IPS-NIHi11 (cell line): ENCODE measurements at places on chromosomes 7 and 10.

DNA sequence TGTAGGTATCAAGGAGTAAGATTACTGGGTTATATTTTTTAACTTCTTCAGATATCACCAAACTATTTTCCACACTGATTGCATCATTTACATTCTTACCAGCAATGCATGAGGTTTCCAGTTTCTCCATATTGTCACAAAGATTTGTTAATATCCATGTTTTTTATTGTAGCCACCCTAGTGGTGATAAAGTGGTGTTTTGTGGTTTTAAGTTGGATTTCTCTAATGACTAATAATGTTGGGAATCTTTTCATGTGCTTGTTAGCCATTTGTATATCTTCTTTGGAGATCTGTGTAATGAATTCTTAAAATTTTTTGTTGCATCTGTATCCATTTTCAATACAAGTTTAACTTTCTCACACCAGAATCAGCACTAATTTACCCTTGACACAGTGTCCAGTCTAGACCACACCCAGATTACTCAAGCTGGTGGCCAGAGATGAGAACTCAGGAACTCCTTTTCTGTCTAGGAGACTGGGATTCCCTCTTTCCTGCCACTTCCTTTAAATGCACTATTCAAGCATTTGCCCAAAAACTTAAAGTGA lies 67.0 kb upstream of the PLXDC2 start:
- DNase-seq: no peak

DNA sequence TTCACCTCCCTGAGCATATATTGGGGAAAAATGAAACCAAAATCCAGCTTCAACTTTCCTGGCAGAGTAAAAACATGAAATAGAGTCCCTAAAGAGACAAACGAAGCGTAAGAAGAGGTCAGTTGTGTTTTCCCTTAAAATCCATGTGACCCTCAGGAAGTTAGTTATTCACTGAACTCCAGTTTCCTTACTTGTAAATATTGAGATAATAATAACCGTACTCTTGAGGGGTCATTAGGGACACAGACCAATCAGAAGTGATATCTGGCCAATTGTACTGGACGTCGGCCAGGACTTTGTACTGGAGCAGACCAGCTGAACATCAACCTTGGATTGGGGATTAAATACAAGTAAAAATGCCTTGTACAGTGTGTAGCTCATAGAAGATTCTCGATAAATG lies 167.0 kb downstream of the GATA3 start:
- no peak for DNase-seq

GRCh38 chr10:93594518-93594917 lies 6.5 kb downstream of the RBP4 start:
- no peak for DNase-seq

DNA sequence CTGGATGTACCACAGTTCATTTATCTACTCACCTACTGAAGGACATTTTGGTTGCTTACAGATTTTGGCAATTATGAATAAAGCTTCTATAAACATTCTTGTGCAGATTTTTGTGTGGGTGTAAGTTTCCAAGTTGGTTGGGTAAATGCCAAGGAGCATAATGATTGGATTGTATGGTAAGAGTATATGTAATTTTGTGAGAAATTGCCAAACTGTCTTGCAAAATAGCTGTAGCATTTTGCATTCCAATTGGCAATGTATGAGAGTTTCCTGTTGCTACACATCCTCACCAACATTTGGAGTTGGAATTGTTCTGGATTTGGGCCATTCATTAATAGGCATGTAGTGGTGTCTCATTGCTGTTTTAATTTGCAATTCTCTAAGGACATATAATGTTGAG lies 33.9 kb upstream of the HYAL4 start:
- DNase-seq: no peak

GRCh38 chr10:126013489-126014281 lies 117.3 kb downstream of the FANK1 start:
- peak; percentile 49 for DNase-seq

- DNase-seq: no peak
These were observed 35.8 kb downstream of the ELFN1 start for GRCh38 chr7:1705856-1706255.

DNA sequence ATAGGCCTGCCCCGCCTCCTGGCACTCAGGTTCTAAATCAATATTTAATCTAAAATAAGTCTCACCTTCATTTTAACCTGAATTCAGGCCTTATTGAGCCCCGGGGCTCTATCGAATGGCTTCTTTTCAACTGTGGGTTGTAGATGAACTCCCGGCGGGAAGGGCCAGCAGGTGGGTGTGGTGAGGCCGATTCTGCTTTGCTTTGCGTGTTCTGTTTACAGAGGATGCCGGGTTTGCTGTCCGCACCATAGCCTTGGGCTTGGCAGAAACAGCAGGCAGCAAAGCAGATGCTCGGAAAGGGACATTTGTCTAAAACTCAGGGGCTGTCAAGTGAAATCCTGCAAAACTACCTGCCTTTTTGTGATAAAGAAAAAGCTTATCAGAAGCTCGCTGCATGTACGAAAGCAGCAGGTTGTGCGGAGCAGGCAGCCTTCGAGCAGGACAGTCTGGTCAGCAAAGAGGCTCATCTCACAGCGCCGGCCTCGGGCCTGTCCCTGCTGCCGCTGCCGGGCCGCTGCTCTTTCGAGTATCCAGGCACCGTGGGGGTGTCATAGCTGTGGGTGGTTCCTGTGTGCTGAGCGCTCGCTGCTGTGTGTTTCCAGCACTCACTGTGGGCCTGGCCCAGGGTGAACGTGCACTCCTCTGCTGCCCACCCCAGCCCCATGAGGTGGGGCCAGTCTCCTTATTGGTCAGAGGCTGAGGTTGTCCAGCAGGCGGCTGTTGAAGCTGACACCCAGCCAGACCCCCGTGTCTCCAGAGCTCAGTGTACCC lies 434.8 kb upstream of the FOXK1 start:
- DNase-seq: no peak

GRCh38 chr7:114130866-114131265 lies 212.1 kb upstream of the PPP1R3A start:
- no peak for DNase-seq

DNA sequence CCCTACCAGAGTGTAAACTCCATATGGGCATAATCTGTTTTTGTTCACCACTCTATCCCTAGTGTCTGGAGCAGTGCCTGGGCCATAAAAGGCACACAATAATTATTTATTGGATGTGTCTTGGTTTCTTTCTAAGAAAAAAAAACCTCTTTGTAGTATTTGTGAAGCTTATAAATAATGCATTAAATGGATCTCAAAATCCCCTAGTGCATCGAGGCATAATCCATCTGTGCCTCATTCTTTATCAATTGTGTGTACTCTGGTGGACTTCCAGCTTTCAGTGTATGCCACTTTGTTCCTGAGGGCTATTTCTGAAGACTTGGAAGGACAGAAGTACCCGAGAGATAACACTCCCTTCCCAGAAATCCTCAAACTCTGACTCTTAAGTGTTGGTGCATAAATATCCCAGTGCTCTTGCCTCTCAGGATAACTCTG lies 255.0 kb upstream of the PHYHIPL start:
- no peak for DNase-seq

DNA sequence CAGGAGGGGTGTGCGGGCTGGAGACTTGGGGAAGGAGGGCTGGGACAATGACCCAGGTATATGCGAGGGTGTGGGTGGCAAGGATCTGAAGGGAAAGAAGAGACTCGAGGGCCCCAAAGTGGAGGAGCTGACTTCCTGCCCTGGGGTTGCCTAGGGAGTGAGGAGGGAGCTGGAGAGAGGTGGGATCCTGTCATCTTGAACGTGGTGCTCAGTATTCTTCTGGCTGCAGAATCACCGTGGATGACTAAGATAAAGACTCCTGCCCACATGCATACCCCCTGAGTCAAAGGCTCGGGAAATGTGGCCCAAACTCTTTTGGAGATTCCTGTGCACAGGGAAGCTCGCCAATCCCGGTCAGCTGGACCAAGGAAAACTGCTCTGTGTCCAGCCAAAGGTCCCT lies 31.2 kb downstream of the COL17A1 start:
- DNase-seq: no peak

GRCh38 chr7:9608560-9608959 lies 1175.2 kb downstream of the NXPH1 start:
- DNase-seq: no peak

GRCh38 chr7:13743226-13743625 lies 246.2 kb downstream of the ETV1 start:
- DNase-seq: no peak

- no peak for DNase-seq
These were observed 37.9 kb upstream of the TMEM140 start for GRCh38 chr7:135109976-135110375.

- DNase-seq: peak; percentile 61
These were observed 17.5 kb downstream of the ZNF862 start for GRCh38 chr7:149855361-149856305.

- no peak for DNase-seq
These were observed 613.1 kb downstream of the KCNMA1 start for GRCh38 chr10:77024461-77024860.

DNA sequence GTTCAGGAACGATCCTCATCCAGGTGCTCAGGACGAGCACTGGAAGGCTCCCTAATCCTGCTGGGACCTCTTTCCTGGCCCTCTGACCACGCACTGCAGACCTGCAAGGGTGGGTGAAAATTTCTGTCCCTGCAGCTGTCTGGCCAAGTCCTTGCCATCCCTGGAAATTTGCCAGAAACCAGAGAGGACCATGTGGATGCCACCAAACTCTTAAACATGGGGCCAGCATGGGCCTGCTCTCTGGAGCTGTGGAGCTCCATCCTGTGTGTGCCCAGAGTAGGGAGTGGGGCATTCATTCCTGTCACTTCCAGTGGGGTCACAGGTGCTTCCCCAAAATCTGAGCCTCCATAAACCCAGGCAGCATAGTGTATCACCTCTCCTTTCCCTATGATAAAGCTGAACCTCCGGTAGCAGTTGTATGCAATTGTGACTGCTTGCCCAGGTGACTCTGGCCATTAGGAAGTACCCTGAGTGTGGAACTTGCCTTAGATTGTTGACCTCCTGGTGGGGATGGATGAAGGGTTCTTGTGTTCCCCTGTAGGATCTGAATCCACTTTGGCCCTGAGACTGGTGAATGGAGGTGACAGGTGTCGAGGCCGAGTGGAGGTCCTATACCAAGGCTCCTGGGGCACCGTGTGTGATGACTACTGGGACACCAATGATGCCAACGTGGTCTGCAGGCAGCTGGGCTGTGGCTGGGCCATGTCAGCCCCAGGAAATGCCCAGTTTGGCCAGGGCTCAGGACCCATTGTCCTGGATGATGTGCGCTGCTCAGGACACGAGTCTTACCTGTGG lies 57.1 kb downstream of the DMBT1 start:
- no peak for DNase-seq

- DNase-seq: peak; percentile 63
These were observed 176.6 kb downstream of the PARD3 start for GRCh38 chr10:34638406-34639054.

DNA sequence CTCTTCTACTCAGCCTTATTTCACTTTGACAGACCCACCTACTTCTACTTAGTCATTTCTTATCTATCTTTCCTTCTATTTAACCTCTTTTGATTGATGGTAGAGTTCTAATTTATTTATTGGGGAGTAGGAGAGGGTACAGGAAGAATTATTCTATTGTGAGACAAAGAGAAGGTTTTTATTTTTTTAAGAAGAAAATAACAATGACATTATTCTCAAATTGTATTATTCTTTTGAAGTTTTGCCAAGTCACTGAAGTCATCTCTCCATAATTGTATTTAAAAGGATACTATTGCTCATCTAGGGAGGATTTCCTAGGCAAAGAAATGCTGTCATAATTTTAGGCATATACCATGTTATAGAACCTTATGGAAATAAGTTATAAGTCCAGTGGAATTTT lies 52.7 kb downstream of the ITGB8 start:
- no peak for DNase-seq

GRCh38 chr7:42611289-42611928 lies 300.5 kb downstream of the C7orf25 start:
- DNase-seq: no peak

DNA sequence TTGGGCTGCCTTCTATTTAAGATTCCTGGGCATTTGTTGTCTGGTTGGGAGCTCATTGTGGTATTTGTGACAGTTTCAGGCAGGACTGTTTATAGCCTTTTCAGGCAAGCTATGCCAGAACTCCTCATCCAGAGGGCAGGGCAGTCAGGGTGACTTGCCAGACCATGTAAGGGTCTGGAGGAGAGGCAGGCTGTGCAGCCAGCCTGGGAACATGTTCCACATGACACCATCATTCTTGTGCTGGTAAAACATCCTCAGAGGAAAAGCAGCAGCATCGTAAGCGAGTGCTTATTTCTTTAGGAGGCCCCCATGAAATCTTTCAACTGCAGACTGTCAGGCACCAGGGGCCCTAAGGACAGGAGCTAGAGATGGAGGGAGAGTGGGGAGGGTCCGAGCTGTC lies 44.0 kb upstream of the SORBS1 start:
- DNase-seq: no peak

DNA sequence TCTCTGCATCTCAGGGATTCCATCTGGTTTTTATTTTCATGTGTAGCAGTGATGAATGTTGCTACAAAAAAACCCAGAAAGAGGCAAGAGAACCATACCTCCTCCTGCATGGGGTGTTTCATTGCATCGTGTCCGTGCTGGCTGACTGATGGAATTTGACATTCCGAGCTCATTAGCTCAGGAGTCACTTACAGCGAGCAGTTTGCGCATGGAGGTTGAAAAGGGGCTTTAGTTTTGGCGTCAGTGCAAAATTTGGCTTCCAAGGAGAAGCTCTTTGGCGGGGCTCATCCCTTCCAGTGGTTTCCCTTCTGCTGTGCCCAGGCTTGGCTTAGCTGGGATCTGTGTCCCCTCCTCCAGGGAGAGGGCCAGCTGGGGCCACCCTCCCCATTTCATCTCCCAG lies 25.8 kb downstream of the EMX2 start:
- no peak for DNase-seq

DNA sequence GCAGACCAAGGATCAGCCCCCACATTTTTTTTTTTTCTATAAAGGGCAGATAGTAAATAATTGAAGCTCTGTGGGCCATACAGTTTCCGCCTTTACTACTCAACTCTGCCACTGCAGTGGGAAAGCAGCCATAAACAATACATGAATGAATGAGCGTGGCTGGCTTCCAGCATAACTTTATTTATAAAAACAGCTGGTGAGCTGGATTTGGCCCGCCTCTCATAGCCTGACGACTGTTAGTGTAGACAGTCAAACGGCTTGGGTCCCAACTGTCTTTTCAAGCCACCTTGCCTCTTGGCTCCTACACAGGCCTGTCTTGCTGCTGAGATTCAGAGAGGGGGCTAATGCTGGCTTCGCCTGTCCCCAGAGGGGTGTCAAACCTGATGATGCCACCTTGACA lies 169.8 kb upstream of the GPR26 start:
- no peak for DNase-seq
